Hindlimb muscle (tissue), 1 donor: ENCODE measurements at places on chromosomes 13 and 19.
A peak's percentile ranks its signal among the peaks of the same experiment; 100 is the strongest.

DNA sequence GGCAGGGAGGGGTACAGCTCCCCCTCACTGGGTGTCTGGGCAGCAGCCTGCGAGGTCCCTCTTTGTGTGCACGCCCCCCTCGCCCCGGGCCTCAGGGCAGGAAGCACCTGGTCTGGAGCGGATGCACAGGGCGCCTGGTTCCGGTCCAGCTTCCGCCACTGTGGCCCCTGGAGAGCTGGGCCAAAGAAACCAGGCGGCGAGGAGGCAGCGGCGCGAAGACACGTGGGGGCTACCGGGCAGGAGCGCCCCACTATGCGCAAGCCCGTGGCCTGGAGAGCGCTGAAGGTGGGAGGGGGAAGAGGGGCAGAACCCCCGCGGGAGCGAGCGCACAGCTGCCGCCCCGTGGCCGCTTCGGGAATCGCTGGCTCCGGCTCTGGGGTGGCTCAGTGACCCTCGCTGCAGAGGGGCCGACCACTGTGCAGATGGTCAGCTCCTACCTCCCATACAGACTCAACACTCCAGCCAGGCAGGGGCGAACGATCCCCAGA lies 1.7 kb upstream of the LYL1 start:
- DNase-seq: peak; percentile 67

DNA sequence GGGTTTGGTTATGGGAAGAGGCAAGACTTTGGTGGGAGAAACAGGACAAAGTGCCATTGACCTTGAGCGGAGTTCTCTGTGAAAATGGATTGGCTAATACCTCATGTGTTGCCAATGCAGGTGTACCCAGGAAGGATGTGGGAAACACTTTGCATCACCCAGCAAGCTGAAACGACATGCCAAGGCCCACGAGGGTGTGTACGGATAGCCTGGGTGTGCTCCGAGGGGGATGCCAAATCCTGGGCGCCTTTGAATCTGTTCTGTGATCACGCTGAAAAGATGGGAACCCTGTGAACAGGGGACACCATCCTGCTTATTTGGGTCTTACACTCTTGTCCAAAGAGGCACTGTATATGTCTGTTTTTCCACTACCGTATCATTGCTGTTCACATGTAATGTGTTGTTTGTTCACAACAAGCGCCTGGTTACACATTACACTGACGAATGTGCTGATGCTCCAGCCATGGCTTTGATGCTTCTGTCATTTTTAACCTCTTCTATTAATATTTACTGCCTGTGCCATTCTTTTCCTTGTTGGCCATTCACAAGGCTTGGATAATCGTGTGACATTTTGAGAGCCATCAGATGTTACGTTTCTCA lies 8.3 kb downstream of the GTF3A start:
- DNase-seq: no peak

- DNase-seq: no peak
Observed at GRCh38 chr13:46660416-46660815, 107.4 kb downstream of the LRCH1 start.

DNA sequence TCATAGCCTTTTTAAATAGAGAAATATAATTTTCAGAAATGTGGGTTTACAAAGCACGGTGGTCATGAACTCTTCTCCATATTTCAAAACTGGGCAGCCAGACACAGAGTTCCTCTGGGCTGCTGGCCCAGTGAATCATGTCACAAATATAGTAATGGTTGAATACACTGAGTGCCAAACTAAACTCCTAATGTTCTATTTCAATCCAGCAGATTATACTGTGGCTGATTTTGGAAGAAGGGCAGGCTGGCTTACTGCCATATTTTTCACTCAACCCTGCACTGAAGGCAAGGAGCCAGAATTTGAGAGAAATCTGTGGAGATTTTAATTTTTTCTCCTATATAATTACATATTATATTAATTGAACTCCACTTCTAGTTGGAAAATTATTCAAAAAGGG lies 17.0 kb upstream of the PRR20A start:
- DNase-seq: peak; percentile 84

- DNase-seq: no peak
Observed at GRCh38 chr19:35045667-35046300, 4.3 kb downstream of the HPN start.

GRCh38 chr13:56457535-56458190 lies 683.1 kb upstream of the PRR20A start:
- peak; percentile 13 for DNase-seq

DNA sequence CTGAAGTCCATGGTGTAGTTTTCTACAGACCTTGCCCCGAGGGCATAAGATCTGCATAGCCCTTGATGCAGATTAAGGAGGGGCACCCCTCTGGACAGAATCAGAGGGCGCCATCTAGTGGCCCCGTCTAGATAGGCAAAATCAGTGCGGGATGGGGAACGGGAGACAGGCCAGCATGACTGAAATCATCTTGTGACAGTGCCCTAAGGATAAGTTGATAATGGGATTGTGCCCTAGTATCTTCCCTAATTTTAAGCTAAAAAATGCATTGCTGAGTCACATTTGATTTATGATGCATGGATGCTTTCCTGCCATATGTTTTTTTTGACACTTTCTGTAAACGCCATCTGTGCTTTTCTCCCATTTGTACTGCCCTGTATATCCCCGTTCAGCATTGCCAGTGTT lies 19.0 kb upstream of the GPI start:
- DNase-seq: no peak

GRCh38 chr13:51125495-51126226 lies 14.6 kb upstream of the C13orf42 start:
- peak; percentile 31 for DNase-seq

DNA sequence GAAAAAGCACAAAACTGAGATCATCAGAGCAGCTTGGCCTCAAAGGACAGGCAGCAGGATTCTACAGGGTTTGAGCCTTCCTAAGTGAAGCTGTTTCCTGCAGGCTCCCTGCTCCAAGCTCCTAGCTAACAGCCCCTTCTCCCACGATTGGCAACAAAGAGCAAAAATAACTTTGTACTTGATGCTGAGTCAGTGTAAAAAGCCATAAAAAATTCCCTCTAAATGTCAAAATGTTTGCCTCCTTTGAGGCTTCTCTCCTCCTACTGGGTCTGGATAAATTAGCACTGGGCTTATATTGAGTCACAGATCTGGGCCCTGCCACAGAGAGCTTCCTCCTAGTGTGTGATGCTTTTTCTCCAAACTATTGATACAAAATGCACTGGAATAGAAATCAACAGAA lies 153.3 kb downstream of the TNFRSF19 start:
- DNase-seq: no peak

- no peak for DNase-seq
Observed at GRCh38 chr13:72379581-72379980, 347.8 kb downstream of the MZT1 start.

- no peak for DNase-seq
Observed at GRCh38 chr19:10155839-10156238, 36.1 kb upstream of the EIF3G start.

GRCh38 chr13:37701972-37702371 lies 103.4 kb upstream of the POSTN start:
- DNase-seq: no peak
